Dermis microvascular lymphatic vessel endothelial cell (primary cell): ENCODE measurements at places on chromosomes 2 and 18. TPM values are rescaled to one million over a fixed set of nuclear protein-coding genes. Genes with fewer than 3 reads are reported as not detected.

DNA sequence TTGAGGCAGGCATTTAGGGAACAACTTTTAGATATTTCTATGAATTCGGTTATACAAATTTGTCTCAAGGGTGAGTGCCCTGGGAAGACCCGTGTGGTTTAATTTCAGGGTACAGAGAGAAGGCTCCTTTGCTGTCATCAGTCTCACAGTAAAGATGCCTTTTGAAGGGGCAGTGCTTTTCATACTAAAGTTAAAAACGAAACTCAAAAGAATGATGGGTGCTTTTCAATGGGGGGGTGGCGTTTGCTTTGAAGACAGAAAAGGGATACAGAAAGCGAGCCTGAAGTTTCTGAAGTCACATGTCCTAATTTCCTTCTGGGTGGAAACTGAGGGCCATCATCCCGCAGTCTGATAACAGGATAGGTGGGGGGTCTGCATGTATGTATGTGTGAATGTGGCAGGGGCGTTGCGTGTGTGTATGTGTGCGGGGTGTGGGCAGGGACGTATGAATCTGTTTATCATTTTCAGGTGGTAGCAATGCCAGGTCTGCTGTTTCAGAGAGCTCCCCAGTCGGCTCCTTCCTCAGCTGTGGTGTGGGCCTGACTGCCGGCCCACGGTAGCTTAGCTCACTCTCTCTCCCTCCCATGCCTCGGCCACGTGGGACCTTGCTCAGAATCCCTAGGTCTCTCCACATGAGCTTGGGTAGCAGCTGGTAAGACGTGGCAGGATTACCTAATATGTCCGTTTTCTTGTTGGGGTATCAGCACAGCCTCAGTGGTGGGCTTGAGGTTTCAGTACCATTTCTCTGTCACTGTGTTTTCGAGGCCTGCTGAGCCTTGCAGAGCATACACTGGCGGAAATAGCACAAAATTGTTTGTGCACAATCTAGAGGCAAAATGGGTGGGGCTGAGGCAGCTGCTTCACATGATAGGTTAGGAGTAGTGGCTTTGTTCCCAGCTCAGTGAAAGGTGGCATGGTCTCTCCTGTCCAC lies 32.7 kb downstream of the ARHGAP25 start:
- no peak for DNase-seq

The SCN9A gene
- 0.25 and 0.51 TPM in 2 replicates for total RNA-seq

The LOXHD1 gene
- under 0.01 TPM in 2 replicates for total RNA-seq

DNA sequence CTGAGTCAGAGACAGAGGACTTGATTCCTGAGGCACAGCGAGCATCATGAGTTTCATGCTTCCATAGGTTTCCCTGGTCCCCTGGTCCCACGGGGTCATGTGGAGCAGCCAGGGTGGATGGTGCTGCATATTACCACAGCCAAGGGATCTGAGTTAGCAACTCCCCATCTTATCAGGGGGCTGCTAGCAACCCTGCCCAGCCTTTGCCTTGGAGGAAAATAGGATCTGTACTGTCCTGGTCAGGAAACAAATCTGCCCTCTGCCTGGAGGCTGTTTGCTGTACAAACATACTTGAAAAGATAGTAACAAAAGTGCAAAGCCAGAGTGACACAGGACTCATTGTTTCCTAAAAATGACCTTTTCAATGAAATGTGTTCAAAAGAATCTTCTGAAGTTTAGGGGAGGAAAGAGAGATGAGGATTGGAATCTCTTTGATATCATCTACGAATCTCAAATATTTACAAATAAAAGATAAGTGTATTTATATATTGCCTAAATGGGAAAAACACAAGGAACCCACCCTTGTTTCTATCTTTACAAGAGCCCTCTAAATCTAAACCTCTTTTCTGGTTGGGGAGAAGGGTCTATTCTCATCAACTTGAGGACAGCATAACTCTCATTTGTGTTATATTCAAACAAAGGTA lies 194.8 kb downstream of the CD226 start:
- no peak for DNase-seq

- no peak for DNase-seq
Observed at GRCh38 chr2:216482640-216483039, 16.0 kb upstream of the RPL37A start.

DNA sequence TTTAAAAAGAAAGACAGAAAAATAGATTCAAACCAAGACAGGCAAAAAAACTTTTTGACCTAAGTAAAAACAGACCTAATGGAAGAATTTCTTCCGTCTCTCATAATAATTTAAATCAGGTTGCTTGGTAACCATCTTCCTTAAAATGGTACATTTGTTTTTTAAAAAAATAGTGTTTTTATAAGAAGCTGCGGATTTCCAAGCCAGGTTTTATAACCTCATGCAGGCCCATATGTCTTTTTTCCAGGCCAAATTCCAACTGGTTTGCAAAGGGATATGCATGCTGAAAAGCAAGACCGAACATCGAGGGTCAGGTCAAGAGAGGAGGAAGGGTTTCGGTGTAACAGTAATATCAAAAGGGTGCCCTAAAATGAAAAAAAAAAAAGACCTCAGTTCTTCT lies 172.9 kb downstream of the MAIP1 start:
- no peak for DNase-seq

DNA sequence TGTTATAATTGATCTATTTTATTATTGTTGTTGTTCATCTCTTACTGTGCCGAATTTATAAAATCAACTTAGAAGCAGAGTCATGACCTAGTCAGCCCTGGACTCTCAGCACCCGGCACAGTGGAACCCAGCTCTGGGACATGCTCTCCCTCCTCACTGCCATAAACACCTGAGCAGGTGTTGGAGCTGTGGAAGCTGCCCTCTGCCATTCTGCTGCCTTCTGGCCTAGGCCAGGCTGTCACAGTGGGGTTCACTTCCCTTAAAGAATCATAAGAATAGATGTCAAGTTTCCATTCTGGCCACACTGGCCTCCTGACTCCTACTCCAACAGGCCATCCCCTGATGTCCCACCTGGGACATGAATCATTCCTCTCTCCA lies 192.2 kb downstream of the ZFP36L2 start:
- DNase-seq: no peak
